ENCODE measurements at places on chromosomes 4 and X.

GRCh38 chr4:112378858-112379257, 81.7 kb downstream of the ALPK1 start:
- DNase-seq: no peak

DNA sequence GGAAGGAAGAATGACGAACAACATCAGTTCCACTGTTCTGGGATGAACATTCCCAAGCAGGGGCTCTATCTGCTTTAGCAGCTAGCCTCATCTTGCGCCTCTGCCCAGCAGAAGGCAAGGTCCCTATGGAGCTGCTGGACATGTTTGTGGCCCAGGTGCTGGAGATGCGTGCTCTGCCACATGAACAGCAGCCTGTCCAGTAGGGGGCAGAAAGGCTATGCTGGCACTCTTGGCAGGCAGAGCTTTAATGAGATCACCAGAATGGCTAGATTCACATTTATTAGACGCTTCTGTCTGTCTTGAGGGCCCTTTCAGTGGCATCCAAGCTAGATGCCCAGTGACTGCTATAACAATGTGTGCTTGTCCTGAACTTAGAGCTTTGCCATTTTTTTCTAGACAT, 1826.0 kb downstream of the STIM2 start:
- no peak for DNase-seq

DNA sequence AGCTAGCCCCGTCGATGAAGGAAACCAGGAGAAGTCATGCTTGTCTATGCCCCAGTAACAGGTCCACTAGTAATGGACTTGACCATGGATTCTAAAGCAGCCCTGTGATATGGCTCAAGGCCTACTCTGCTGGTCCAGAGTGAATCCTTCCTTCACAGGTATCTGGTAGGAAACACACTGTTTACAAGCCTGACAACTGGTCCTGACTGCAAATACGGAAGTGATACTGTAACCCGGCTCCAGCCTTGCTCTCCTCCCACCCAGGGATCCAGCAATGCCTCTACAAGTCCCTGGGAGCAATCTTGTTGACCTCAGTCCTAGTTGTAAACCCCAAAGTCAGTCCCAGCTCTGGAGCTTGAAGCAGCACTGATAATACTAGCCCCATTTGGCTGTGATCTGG, 239.2 kb upstream of the GRID2 start:
- DNase-seq: no peak

- DNase-seq: no peak
Observed at GRCh38 chr4:186829740-186830449, 106.2 kb upstream of the FAT1 start.

DNA sequence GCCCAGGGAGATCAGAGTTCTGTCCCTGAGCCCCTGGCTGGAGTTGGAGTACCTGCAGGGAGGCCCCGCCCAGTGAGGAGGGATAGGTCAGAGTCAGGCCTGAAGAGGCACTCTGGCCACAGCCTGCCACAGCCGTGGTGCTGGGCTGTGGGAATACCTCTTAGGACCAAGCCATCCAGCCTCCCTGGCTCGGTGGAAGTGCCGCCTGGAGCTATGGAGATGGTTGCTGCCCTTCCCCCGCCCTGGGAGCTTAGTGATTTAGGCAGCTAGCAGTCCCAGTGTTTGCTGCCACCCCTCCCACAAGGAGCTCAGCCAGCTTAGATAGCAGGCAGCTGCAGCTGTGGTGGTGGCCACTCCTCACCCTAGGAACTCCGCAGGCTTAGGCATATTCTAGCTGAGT, 446.3 kb upstream of the GNPDA2 start:
- DNase-seq: no peak

DNA sequence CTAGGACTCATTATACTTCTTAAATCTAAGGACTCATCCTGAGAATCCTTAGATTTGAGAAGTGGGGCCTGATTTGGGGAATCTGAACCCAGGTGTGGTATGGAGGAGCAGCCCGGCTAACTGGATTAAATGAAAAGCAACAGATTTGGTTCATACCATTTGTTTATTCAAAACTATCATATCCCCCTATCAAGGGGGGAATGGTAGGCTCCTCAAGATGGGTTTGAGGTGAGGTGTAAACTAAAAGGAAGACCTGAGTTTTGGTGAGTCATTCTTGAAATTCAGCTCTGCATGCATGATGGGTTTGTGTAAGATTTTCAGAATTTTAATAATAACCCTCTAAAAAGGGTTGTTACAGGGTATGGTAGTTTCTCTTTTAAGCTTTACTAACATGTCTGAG, 53.4 kb downstream of the CASP6 start:
- peak; percentile 55 for DNase-seq

GRCh38 chr4:116520886-116521285, 564.5 kb downstream of the TRAM1L1 start:
- DNase-seq: no peak

GRCh38 chrX:104335756-104336155, 81.0 kb upstream of the ESX1 start:
- no peak for DNase-seq
